ENCODE measurements at places on chromosomes 1 and 21.

- peak; percentile 70 for DNase-seq
Observed at GRCh38 chr1:58815069-58815685, 31.3 kb upstream of the JUN start.

GRCh38 chr1:41698916-41699860 lies 214.7 kb upstream of the EDN2 start:
- peak; percentile 38 for DNase-seq

DNA sequence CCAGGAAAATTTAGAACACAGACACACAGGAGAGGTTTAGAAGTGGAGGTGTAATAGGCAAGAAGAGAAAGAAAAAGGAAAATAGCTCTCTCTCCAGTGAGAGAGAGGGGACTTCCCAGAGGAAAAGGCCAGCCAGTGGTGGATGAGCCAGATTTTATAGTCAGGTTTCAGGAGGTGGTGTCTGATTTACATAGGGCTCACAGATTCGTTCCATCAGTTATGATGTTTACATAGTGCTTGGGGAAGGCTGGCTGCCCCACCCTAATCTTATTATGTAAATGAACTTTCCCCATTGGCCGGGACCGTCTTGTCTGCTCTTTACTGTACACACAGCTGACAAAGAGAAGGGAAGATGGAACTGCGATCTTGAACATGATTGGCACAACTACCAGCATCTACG lies 797.3 kb downstream of the PLA2G4A start:
- DNase-seq, result no peak

GRCh38 chr1:39106801-39107327 lies 80.7 kb downstream of the NDUFS5 start:
- no peak for DNase-seq

- DNase-seq, result no peak
Observed at GRCh38 chr1:27928216-27928954, 6.4 kb upstream of the SMPDL3B start.

DNA sequence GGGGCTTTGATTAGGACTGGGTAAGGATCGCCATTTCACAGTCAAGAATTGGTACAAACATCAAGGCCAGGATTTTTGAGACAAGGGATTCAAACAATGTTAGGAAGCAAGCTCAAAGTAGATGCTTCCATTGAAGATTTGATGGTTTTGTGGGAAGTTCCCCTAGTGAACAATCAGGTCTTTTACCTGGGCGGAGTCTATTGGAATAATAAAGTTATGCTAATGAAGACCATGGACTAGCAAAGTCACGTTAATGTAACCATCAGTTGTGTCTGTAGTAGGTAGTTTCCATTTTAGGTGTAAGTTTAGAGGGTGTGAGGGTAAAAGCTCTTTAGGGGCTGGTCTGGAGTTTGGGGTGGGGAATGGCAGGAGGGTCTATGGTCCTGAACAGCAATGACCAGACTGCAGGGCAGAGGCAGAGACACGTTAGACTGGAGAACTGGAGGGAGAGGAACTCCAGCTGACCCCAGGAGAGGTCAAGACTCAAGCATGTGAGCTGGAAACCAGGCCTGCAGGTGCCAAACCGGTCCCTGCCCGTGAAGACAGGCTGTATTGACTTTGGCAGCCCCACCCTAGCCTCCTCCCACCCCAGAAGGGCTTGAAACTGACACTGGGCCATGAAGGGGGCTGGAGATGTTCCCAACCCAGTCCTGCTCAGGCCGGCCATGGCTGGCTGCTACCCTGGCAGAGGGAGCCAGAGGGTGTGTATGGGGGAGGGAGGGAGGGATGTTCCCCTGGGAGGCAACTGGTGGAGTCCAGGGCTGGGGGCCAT lies 36.0 kb upstream of the GPR37L1 start:
- no peak for DNase-seq

- no peak for DNase-seq
Observed at GRCh38 chr1:30685796-30686165, 37.6 kb downstream of the MATN1 start.

- no peak for DNase-seq
Observed at GRCh38 chr1:160164121-160164520, 12.7 kb downstream of the ATP1A4 start.

- DNase-seq, result peak; percentile 54
Observed at GRCh38 chr1:93437976-93438605, 9.8 kb upstream of the FNBP1L start.

DNA sequence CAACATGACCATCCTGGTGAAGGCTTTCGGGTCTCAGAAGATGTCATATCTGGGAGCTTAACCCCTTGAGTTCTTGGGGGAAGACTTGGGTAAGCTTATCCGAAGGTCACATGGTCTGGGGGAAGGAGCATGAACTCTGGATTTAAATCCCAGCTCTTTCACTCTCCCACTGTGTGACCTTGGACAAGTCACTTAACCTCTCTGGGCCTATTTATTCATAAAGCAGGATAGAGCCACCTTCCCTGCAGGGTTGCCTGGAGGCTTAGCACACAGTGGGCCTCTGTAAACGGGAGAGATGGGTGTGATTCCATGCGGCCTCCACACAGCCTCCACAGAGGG lies 8.2 kb upstream of the ARHGEF10L start:
- no peak for DNase-seq

DNA sequence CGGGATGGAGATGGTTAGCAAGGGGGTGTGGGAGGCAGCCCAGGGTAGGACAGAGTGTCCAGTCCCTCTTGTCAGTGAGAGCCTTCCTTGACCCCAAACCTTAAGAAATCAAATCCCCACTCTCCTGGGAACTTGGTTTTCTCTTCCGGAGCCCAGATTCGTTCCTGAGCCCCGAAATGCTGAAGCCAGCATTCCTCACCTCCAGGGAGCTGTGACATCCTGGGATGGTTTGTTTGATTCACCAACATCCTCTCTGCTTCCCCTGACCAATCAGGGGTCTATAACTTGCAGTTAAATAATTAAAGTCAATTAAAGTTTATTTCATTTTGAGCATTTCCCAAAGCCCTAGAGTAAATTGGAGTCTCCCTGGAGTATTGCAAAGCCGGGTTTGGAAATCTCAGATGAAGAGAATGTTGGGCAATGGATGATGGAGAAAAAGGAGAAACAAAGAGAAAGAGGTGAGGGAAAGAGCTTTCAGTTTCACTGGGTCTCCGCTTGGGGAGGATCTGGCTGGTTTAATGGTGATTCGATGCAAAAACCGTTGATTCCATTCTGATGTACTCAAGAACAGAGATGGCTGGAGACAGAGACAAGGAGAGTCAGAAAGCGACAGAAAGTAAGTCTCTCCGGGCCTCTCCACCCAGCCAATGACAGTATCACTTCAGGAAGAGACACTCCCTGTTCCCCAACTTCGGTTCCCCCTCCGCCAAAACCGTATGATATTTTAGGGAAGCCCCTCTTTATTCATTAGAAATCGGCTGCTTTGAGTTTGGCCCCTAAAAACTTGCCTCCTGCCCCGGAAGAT lies 12.8 kb upstream of the ALX3 start:
- no peak for DNase-seq

GRCh38 chr1:189180057-189180456 lies 1297.6 kb downstream of the BRINP3 start:
- no peak for DNase-seq

GRCh38 chr1:84373436-84374141 lies 24.7 kb upstream of the DNASE2B start:
- DNase-seq, result no peak

GRCh38 chr1:15948091-15948591 lies 27.8 kb downstream of the ZBTB17 start:
- peak; percentile 26 for DNase-seq

DNA sequence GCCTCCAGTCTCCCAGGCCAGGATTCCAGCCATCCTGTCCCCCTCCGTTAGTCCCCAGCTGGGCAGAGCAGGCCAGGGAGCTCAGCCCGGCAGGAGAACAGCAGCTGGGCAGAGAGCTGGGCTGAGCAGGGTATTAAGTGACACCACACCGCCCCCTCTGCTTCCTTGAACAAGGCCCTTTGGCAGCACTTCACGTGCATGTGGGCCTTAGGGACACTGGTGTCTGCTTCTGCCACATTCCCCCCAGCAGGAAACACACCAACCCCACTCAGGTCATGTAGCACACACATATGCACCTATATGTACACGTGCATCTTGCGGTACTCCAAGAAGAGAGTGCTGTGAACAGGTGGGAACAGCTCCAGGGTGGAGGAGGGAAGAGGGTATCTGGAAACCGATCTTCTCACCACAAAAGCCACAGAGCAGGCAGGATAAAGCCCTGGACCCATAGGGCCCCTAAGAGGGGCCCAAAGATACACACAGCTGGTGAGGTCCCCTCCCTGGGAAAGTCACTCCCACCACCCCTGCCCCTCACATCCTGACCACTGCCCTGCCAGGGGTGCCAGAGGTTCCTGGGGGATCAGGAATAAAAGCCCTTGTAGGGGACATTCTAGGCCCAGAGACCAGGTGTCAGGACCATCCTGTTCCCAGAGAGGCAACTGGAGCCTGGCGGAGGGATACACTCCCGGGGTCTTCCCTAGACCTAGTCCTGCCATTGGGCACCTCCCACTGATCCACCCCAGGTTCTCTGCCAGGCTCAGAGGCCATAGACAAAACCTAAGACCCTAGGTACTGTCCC lies 4.5 kb downstream of the EPHA2 start:
- no peak for DNase-seq

- DNase-seq, result no peak
Observed at GRCh38 chr1:78334952-78335351, 155.8 kb upstream of the PTGFR start.

DNA sequence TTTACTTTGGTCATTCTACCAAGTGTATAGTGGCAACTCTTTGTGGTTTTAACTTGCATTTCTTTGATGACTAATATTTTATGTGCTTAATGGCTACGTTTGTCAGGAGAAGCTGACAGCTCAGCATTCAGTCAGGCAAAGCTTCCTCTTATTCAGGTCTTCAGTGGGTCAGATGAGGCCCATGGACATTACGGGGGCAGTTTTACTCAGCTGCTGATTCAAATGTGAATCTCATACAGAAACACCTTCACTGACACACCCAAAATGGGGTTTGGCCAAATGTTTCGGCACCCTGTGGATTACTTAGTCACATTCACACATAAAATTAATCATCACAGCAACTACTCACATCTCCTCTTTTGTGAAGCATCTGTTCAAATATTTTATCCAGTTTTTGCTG lies 104.9 kb upstream of the PLD5 start:
- no peak for DNase-seq

GRCh38 chr1:164765992-164766720 lies 207.2 kb downstream of the PBX1 start:
- DNase-seq, result no peak

DNA sequence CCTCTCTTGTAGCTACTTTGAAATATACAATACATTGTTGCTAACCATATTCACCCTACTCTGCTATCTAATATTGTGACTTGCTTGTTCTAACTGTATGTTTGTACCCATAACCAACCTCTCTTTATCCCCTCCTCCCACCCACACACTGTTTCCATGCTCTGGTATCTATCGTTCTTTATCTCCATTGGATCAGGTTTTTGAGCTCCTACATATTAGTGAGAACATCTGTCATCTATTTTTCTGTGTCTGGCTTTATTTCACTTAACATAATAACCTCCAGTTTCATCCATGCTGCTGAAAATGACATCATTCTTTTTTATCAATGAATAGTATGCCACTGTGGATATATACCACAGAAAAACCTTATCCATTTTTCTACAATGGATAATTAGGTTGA lies 1230.1 kb downstream of the PLA2G4A start:
- no peak for DNase-seq

GRCh38 chr1:184298440-184299405 lies 88.1 kb upstream of the C1orf21 start:
- DNase-seq, result no peak

DNA sequence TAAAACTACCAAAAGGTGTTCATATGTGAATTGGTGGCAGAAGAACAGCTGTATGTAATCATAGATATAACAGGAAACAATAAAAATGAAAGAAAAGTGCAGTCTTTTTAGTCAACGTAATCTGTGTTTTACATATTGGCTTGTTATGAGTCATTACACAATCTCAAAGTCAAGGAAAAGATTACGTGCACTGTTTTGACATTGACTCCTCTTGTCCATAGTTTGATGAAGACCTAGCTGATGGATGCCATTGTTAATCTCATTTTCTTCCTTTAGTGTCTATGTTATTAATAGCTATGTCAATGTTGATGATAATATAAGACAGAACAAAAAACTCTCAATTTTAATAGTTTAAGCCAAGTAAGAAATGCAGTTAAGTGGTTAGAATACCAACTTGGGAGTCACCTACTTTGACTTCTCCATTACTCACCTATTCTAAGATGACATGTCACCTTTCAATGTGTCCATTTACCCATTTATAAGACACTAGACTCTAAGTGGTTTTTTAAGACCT lies 84.5 kb upstream of the SAMSN1 start:
- DNase-seq, result peak; percentile 48

DNA sequence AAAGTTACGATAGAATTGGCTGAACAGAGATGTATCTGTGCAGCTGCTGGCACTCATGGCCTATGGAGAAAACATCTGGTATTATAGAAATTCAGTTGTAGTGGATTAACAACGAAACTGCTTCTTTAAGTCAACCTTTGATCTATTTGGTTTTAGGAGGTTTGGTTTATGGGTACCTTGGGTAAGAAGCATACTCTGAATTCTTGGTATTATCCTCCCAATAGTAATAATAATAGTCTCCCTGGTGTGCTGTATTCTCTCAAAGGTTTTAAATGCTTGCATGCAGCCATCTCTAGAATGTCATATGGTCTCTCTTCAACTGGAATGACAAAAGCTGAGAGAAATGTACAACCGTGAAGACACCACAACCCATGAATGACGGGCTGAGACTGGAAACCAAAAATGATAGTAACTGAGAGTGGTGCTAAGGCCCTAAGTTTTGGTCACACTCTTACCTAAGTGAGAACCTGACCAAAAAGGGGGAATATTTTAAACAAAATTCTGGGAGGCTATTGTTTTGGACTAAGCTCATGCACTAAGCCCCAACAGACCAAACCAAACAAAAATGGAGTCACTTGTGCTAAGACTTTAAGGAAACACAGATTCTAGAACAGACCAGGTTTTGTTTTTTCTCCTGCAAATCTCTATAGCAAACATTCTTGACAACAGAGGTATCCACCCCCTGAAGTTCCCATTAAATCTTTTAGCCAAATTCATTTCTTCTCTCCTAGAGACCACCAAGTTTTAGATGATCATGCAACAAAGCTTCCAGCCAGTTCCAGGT lies 17.6 kb upstream of the TMEM61 start:
- no peak for DNase-seq

- no peak for DNase-seq
Observed at GRCh38 chr1:163171826-163172225, 30.9 kb downstream of the RGS5 start.

DNA sequence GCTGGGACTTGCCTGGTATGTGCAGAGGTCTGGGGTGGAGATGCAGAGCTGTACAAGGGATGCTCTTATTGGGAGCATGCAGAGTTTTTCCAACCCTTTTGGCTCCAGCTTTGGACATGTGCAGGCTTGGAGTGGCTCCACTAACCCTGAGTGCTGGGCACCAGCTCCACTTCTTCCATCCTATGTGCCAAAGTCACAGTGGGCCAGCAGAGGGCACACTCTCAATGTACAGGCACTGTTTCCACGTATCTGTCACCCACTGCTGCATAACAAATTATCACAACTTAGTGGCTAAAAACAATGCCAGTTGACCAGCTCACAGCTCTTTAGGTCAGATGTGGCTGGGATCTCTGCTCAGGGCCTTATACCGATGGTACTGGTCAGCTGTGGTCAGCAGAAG lies 631.8 kb downstream of the AJAP1 start:
- DNase-seq, result peak; percentile 52

All from CD4-positive, alpha-beta T cell treated with Interleukin-17A for 1 hour (primary cell).